CD4-positive, alpha-beta T cell treated with Interleukin-17A for 4 hours (primary cell): ENCODE measurements at places on chromosomes 6 and 20.

GRCh38 chr20:49587111-49587570 lies 19.2 kb upstream of the PTGIS start:
- no peak for DNase-seq

GRCh38 chr6:150334790-150335783 lies 33.7 kb upstream of the IYD start:
- DNase-seq = no peak

DNA sequence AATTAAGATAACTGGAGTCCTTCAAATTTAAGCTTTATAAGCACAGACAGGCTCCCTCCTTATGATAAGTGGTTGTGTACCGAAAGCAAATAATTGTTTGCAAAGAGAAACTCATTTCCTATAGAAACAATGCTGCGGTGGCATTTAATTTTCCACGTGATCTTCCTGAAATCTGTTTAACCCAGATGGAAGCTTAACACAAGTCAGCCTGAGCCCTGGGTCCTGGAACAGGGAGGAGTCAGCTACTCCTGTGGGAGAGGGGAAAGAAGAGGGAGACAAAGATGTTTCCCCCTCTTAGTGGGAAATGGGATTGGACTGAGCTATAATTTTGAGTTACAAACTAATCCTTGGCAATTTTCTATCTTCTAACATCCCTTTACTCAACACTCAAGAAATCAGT lies 136.5 kb downstream of the ELOVL4 start:
- no peak for DNase-seq

DNA sequence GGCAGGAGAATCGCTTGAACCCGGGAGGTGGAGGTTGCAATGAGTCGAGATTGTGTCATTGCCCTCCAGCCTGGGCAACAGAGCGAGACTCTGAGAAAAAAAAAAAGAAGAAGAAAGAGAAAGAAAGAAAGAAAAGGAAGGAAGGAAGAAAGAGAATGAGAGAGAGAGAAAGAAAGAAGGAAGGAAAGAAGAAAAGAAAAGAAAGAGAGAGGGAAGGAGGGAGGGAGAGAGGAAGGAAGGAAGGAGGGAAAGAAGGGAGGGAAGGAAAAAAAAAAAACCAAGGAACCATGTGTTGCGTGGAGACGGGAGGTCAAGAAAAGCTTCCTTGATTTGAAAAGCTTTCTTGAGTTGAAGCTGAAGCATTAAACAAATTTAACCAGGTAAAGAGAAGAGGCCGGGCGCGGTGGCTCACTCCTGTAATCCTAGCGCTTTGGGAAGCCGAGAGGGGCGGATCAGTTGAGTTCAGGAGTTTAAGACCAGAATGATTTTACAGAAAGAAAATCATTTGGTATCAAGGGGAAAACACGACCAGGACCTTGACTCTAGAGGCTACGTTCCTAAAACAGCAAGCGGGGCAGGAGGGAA lies 90.5 kb upstream of the PRSS16 start:
- no peak for DNase-seq

DNA sequence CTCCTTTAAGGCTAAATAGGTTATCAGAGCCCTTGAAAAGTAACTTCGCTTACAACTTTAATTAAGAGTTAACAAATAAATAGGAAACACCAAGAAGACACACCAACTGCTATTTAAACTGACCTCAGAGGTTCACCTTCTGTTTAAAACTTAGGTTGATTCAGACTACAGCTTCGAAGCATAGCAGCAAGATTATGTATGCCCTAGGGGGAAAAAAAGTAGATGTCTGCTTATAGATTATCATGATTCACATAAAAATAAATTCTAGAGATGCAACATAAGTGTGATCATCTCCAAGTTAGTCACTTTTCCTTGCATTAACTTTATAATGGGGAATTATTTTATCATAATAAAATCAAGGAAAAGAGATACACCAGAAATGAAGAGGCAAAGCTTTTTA lies 8.9 kb downstream of the PNISR start:
- no peak for DNase-seq

DNA sequence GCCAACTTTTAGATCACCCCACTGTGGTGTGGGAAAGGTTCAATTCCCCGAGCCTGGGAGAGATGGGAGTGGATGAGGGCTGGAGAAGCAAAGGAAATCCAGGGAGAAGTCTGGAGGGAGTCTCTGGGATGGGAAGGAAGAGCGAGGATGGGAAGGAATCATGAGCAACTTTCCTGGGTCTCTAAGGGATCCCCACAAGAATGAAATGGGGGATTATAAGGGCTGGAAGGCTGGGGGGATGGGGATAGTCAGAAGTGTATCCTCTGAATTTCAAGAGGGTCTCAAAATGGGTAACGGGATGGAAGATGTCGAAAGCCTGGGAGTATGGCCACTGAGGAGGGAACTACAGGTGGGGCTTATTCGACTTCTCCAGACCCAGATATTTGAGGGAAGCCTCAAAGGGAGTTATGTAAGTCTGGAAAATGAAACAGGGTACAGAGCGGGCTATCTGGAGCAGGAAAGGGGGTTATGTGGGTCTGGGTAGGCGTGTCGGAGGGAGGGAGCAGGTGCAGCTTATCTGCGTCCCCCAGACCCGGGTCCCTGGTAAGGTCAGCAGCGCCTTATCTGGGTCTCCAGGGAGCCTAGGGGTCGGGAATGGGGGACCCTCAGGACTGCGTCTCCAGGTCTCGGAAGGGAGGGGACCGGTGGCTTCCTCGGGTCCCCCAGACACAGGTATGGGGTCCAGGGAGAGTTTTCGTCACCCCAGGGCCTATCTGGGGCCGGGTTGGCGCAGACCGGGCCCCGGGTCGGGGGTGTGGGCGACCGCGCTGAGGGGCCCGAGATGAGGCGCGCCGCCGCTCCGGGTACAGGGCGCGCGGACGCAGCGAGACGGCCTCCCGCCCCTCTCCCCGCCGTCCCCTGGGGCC lies 550 bp downstream of the PLAGL2 start:
- peak; percentile 15 for DNase-seq

- no peak for DNase-seq
These were observed 23.6 kb upstream of the ZNF337 start for GRCh38 chr20:25720285-25720684.
